ENCODE measurements at places on chromosomes 3 and 15.

DNA sequence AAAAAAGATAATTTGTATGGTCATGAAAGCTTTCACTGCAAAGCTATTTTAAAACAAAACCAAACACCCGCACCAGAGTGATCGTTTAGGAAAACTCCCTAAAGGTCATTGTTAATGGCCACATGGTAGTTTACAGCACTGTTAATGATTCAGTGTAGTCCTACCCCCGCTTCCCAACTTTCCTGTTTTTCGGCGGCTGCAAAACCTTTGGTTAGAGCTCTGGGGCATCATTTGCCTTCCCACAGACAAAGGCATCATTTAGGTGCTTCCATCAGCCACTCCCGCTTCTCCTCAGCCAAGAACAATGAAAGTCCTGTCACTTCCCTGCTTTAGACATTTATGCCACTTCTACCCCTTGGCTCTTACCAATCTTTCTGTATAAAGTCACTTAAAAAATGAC lies 10.6 kb downstream of the MELTF start:
- DNase-seq = no peak

- peak; percentile 65 for DNase-seq
Measured at GRCh38 chr15:63942486-63943365, 103.6 kb downstream of the DAPK2 start.

- no peak for DNase-seq
Measured at GRCh38 chr15:45918839-45919238, 284.0 kb downstream of the SQOR start.

DNA sequence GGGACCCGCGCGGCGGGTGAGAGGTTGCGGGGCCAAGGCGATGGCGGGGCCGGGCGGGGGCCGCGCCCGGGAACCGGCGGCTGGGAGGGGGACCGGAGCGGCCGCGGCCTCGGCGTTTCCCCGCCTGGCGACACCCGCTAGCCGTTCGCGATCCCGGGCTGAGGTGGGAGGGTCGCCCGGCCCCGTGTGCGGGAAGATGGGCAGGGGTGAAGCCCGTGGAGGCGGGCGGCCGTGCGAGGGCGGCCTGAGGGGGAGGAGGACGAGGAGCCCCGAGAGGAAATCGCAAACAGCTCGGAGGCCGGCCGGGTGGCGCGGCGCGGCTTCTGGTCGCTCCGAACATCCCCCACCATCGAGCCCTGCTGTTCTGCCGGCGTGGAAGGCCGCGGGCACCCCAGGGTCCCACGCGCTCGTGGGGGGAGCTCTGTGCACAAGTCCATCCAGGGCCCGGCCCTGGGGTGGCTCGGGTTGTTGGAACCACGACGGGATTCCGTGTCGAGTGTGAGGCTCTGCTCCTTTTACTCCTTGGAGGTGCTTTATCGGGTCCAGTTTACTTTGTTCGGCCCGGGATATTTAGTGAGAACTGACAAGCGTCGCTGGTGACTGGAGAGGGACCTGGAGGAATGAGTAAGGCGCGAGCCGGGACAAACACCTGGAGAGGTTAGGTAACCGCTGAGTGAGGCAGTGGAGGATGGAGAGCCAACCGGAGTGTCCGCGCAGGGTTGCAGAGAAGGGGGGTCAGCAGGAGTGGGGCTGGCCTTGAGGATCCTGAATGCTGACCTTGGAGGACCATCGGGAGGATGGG lies 728 bp downstream of the CRTC3 start:
- peak; percentile 15 for DNase-seq

DNA sequence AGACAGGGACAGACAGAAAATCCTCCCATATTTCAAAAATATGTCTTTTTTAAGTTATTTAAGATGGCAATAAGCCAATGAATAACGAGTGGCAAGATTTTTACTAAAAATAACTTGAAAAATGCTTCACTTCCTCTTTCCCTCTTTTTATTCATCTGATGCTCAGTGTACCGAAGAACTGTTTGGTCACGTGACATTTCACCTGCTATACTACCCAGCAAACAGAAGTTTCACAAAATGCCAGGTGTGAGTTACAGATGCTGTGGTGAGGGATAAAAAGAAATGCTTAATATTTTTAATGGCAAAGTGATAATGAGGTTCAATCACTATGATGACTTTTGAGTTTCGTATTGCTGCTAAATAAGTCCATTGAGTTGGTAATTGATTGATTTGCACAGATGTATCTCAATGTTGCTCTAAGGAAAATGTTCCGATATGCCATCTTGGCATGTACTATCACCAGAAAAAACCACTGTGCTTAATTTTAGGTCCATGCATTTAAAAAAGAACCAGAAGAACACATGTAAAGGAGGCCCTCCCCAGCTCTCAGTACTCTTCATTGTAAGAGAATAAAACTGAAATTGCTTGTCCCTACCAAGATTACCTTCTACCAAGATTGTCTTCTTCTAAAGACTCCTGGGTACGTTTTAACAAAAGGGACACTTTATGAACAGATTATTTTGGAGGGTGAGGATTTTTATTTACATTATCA lies 26.0 kb upstream of the SEC62 start:
- peak; percentile 24 for DNase-seq

DNA sequence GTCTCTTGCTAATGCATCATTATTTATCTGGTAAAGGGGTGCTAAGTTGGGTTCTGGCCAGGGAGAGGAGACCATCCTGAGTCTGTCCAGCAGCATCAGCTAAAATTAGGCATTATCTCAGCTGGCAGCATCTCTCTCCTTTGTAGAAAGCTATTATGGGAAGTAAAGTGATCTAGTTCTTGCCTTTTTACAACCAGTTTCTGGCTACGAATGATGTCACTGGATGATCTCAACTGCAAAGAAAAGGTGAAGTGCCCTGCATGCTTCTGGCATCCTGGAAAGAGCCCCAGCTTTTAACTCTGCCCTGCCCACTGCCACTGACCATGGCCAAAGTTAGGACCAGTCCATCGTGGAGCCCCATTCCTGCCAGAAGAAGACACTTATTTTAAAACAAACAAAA lies 37.1 kb upstream of the IL12A start:
- no peak for DNase-seq

DNA sequence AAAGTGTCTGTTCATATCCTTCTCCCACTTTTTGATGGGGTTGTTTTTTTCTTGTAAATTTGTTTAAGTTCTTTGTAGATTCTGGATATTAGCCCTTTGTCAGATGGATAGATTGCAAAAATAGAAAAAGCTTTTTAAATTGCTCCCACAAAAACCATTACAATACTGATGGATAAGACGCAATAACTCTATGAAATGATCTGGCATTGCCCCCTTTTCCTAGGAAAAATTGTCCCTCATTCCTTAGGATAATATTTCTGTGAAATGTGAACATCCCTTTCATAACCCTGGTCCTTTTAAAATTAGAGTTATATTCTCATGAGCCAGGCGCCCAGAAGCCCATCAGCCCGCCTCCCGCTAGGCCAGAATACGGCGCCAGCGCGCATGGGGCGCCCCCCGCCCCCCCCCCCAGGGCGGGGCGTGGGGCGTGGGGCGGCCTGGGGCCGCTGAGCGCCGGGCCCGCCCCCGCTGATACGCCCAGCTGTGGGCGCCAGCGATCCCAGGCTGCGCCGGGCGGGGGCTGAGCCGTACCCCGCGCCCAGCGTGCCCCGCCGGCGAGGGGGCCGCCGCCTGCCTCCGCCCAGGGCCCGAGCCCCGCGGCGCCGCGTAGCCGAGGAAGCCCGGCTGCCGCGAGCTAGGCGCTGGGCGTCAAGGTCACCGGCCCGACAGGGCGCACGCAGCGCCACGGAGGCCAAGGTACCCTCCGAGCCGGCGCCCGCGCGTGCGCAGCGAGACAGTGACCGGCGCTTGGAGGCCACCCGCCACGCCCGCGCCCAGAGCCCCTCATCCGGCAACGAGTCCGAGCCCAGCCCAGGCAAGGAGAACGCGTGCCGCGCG lies 11.1 kb upstream of the ROPN1B start:
- DNase-seq = no peak

DNA sequence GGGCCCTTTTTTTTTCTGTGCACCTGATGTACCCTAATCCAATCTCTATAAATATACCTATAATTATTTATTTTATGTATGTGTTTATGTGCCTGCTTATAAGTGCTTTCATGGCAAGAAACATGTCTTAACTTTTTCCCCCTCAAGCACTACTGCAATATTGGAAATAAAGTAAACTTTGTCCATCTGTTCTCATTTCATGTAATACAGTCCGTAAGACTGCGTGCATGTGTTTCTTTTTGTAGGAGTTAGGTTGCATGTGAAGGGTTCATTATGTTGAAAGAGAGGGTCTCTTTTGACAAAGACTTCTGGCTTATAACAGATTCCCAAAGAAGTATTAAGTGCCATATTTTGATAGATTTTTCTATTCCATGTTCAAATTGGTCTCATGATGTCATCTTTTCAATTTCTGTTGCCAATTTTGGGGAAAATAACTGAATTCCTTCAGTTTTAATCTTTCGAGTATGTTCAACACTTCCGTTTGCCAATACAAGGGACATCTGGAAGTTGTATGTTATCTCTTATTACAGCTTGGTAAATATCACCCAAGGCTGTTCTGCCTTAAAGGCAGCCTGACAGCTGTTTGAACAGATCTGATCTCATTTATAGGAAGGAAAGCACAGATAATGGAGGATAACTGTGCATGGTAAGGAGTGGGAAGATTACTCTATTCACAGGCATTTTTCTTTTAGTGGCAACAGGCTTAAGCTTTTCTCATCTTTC lies 273.1 kb upstream of the SGO1 start:
- DNase-seq = no peak

DNA sequence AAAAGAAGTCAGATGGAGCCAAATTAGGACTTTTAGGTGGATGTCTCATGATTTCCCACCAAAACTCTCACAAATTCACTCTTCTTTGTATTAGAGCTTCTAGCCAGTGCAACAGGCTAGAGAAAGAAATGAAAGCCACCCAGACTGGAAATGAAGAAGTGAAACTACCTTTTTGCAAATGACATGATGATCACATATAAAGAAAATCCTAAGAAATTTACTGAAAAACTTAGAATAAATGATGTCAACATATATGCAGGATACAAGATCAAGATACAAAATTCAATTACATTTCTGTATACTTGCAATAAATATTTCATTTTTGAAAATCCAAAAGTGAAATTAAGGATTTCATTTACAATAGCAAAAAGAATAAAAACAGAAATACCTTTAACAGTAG lies 110.8 kb downstream of the LRIG1 start:
- no peak for DNase-seq

- DNase-seq = no peak
Measured at GRCh38 chr15:90188914-90189748, 12.0 kb upstream of the SEMA4B start.

Measured in NCI-H510A treated with DMSO at 0.1 percent for 48 hours (cell line).